Fibroblast of skin of abdomen (primary cell): ENCODE measurements at places on chromosomes 3 and 15.

DNA sequence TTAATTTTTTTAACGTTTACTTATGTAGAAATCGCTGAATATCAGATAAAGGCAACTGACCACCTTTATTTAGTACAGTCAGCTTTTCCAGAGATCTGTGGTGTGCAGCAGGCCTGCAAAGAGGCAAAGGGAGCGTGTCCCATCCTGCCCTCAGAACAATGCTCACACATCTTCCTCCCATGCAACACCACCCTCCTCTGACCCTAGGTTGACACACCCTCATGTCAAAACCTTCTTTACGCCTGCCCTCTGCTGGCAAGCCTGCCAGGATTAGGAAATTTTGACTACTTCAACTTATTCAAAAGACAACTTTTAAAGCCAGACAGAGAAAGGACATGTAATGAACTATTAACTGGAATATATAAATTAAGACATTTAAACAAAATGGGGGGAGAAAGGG is 513.7 kb downstream of the FOXP1 start:
- no peak for DNase-seq

- peak; percentile 61 for DNase-seq
Observed at GRCh38 chr3:130659911-130660310, 86.7 kb downstream of the PIK3R4 start.

DNA sequence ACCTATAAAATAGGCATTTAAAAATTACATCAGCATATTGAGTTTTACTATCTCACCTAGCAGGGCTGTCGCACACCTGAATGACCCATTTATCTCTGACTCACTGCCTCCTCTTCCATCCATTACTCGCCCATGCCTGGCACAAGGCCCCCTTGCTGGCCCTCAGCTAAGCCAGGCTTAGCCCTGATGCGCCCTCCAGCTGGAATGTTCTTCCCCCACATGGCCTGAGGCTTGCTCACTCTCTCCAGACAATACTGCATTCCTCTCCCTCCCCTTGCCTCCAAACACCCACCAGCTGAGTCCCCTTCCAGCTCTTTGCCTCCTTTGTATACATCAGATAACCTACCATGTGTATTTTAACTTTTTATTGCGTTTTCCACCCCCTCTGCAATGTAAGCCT is 7.2 kb downstream of the SH3BP5 start:
- DNase-seq = peak; percentile 86

- DNase-seq = no peak
Observed at GRCh38 chr15:60328852-60329443, 68.8 kb downstream of the ANXA2 start.

DNA sequence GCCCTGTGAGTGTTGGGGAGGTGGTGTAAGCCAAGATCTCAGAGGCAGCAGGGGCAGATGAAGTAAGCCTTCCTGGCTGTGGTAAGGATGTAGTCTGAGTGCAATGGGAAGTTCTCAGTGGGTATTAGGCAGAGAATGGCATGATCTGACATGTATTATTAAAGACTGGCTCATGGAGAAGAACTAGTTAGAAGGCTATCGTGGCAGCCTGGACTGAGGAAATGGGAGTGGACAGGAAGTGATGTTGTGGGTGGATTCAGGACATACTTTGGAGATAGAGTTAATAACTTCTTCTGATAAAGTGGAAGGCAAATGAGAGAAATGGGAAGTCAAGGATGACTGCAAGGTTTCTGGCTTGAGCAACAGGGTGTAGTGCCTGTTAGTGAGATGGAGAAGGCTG is 250.9 kb upstream of the CFAP20DC start:
- no peak for DNase-seq

DNA sequence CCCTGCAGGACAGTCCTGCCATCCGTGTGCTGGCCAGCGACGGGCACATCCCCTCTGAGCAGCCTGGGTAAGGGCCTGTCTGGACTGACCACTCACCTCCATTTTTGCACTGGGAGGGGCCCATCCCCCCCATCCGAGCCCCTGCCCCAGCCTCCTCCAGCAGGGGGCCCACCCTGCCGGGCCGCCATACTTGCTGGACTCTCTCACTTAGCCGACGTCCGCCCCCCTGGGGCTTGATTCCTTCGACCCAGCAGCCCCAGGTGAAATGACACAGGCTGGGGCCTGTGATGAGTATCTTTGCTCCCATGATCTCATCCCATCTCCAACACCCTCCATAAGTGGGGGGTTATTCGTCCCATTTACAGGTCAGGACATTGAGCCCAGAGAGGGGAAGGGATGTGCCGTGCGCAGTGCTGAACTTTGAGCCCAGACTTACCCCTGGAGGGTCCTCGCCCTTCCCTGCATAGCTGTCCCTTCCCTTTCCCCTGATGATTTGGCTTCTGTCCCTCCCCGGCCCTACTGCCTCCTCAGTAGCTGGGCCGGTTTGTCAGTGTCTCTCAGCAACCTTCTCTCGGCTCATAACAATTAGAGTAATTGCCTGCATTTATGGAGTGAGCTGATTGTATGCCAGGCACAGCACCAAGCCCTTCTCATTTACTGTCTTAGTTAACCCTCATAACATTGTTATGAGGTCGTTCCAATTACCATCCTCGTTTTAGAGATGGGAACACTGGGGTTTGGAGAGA is 4.2 kb downstream of the LMAN1L start:
- no peak for DNase-seq

GRCh38 chr15:94887391-94887790 is 656.0 kb downstream of the MCTP2 start:
- no peak for DNase-seq

GRCh38 chr15:87758794-87759418 is 497.6 kb downstream of the NTRK3 start:
- no peak for DNase-seq

DNA sequence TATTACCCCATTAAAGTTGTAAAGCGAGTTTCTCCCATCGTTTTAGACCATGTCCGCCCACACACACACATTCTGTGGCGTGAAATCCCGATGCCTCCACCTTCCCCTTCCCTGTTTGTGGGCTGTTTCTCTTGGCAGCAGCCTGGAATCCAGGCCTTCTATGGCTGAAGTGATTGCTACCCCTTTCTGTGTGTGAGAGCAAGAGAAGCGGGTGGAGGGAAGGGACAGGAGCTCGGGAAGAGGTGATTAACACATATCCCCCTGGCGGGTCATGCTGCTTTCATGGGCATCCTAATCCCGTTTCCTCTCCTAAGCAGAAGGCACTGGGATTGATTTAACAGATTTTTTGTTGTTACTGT is 283.8 kb upstream of the RGMA start:
- no peak for DNase-seq

GRCh38 chr15:45338417-45338816 is 39.9 kb downstream of the GATM start:
- DNase-seq = no peak
